ENCODE measurements at places on chromosomes 2 and 18.

GRCh38 chr2:209511637-209512036 lies 87.8 kb downstream of the MAP2 start:
- DNase-seq = no peak

- DNase-seq = no peak
These were observed 25.2 kb upstream of the CASP10 start for GRCh38 chr2:201157694-201158093.

GRCh38 chr2:146873646-146874259 lies 971.1 kb upstream of the ACVR2A start:
- no peak for DNase-seq

DNA sequence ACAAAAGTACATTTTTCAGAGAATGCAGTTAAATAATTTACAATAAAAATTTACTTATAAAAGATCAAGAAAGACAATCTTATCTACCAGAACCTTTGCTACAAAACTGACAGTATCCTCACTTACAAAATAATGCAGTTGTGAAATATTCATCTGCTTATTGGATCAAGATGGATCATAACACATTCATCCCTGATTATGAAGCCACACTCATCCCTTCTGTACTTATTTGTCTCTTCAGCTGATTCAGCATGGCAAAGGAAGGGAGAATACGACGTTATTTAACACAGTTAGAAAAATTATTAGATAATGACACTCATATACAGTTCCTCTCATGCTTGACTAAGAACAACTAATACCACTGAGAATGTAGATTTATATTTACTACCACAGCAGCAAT lies 46.4 kb downstream of the TCF4 start:
- no peak for DNase-seq

- no peak for DNase-seq
These were observed 21.9 kb upstream of the CERS6 start for GRCh38 chr2:168434146-168434545.
